ENCODE measurements at places on chromosomes 12 and 14.

DNA sequence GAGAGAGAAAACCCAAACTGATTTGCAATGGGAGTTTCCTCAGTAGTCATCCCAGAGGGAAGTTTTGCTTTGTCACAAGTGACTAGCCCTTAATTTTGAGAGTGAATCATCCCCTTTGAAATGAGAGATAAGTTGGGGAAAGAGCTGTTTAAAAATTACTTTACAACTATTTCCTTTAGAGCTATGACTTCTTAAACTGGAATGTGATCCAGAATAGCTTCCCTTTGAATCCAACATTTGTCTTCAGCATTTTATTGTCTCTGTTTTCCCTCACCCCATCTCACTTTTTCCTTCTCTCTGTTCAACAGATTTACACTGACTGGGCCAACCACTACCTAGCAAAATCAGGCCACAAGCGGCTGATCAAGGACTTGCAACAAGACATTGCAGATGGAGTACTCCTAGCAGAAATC is 109.3 kb downstream of the NAV3 start:
- peak; percentile 80 for DNase-seq

- no peak for DNase-seq
Measured at GRCh38 chr14:99660006-99660566, 15.2 kb downstream of the HHIPL1 start.

- no peak for DNase-seq
Measured at GRCh38 chr12:104571328-104571727, 114.6 kb downstream of the CHST11 start.

- no peak for DNase-seq
Measured at GRCh38 chr12:118359541-118359915, 13.2 kb downstream of the TAOK3 start.

DNA sequence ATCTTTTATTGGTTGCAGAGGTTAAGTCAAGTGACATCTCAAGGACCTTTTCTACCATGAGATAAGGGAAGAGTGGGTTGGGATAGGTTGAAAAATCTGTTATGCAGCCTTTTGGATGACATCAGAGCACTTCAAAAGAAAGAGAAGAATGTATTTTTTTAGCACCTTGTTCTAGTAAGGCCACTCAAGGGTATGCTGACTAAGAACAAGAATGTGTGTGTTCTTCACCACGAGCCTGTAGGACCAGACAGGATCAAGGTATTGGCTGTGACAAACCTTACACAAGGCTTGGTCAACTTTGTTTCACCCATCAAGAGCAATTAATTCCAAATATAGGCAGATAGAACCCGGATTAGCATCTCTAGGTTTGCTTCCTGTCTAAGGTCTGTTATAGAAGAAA is 142.5 kb downstream of the SAMD4A start:
- DNase-seq: no peak

GRCh38 chr12:39887856-39888255 is 218.0 kb downstream of the SLC2A13 start:
- DNase-seq: no peak
